Amniotic stem cell (primary cell): ENCODE measurements at places on chromosomes 6 and 20.

GRCh38 chr6:130973521-130974277 lies 89.3 kb downstream of the EPB41L2 start:
- no peak for DNase-seq

GRCh38 chr6:89807581-89807980 lies 12.0 kb downstream of the MDN1 start:
- DNase-seq: no peak

GRCh38 chr6:54403096-54403495 lies 94.9 kb downstream of the TINAG start:
- no peak for DNase-seq

DNA sequence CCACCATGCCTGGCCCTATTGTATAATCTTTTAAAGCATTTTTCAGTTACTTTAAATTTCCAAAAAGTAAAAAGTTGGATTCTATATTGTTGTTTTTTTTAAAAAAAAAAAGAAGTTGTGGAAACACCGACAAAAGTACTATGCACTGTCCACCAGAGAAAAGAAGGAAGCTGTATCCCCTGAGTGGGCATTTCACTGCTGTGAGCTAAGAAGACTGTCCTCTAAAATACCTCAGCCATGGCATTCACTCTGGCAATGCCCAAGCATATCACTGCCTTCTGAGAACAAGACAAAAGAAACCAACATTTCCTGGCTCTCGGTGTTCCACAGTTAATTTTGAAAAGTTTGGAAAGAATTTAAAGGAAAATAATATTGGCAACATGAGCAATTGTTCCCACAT lies 117.8 kb downstream of the IPCEF1 start:
- DNase-seq: no peak

DNA sequence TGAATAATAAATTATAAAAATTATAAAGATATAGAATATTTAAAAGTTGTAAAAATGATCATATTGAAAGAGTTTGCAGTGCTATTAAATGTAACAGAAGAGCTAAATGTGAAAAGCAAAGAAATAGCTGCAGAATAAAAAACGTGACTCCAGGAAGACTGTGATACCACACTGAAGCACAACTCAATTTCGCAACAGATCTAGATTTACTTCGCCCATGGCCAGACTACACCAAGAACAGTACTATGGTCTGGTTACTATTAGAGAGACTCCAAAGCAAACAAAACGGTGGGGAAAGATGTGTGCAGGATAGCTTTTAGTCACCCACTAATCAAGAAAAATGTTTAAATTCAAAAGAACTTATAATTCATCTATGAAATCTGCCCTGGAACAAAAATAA lies 1.9 kb downstream of the CHD6 start:
- no peak for DNase-seq

DNA sequence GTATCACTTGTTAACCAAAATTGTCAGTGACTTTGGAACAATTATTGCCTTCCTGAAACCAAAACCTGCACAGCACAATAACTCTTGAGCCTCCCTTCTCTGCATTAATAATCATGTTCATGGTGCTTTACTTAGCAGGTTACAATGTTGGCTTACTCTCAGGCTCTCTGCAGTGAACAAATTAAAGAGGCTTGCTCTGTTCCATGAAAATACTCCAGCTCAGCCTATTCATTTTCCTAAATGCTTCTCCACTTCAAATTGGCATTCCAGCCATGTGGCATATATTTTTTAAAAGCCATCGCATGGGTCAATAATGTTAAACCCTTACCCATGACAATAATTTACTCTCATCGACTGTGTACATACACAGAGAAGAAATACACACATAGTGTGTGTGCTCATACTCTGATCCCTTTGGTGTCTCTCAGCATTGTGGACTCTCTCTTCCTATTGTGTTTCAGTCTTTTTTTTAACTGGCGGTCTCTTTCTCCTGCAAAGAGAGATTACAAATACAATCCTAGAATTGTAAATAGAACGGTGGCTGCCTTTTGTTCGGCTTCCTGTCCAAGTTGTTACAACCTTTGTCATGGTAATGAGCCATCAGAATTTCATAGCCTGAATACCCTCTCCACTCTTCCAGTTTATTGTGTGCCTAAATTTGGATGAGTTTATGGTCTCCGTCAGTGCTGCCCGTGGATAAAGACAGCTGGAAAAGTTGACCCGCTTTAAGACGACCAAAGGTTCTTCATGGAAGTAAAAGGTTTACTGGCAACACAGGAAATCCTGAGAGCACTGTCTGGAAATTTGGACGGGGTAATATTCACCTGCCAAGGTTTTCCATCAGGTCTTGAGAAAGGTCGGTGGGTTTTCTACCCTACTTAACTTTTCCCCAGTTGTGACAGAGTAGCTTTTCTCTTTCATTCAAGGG lies 263.6 kb downstream of the CD83 start:
- DNase-seq: no peak

- no peak for DNase-seq
These were observed 59.8 kb downstream of the IGF2R start for GRCh38 chr6:160028487-160029275.

- no peak for DNase-seq
These were observed 52.7 kb upstream of the FRMD1 start for GRCh38 chr6:168131464-168132415.

- DNase-seq: no peak
These were observed 599.4 kb upstream of the CDH4 start for GRCh38 chr20:60652615-60653014.

GRCh38 chr20:57268399-57269076 lies 2.1 kb upstream of the BMP7 start:
- no peak for DNase-seq

GRCh38 chr6:161568885-161569456 lies 295.1 kb upstream of the AGPAT4 start:
- DNase-seq: no peak

- DNase-seq: no peak
These were observed 353.4 kb downstream of the EPM2A start for GRCh38 chr6:145381941-145382340.

- DNase-seq: no peak
These were observed 12.7 kb upstream of the LRRN4 start for GRCh38 chr20:6066582-6066981.
